ENCODE measurements at places on chromosomes 5 and 9.

DNA sequence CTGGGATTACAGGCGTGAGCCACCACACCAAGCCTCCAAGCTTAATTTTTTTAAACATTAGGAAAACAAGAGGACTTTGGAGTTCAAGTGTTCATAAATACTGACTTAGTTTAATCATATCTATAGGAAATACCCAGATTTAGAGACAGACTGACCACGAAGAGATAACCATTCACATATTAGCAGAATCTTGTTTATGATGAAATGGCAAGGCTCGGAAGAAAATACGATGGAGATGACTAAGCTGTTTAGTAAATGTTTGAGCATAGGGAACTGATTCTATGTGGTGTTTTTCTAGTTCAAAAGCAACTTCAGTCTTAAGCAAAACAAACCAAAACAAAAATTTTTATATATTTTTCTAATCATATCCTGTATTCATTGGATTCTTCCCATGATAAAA lies 13.5 kb upstream of the TUSC1 start:
- no peak overlapping the region for H3K4me3 ChIP-seq
- H3K27me3 ChIP-seq: no peaks in the 10 kb centered on the region
- no peak overlapping the region for H3K27ac ChIP-seq
- no peak for DNase-seq
- H3K36me3 ChIP-seq: no peaks in the 10 kb centered on the region

GRCh38 chr9:7333719-7334118 lies 465.9 kb downstream of the DMAC1 start:
- H3K27ac ChIP-seq: no peak overlapping the region
- no peaks in the 10 kb centered on the region for H3K27me3 ChIP-seq
- DNase-seq: no peak
- H3K4me1 ChIP-seq: peaks cover 6% of the 10 kb centered on the region
- H3K4me3 ChIP-seq: no peak overlapping the region

DNA sequence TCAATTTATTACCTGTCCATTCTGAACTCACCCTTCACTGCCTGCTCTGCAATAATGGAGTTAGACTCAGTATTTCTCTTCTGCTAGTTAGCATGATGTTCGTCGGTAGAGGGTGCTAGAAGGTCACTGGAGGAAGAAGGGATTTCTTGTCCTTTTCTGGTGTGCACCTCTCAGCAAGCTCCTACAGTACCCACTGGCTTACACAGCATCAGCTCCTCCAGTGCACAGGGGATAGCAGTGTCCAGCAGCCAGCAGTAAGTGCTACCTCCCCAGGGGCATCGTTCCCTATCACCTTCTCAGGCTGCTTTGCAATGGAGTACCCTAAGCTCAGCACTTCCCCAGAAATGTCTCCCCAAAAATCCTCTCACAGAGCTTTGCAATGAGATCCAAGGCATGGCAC lies 45.9 kb upstream of the APC start:
- no peak for DNase-seq
- H3K27me3 ChIP-seq: no peaks in the 10 kb centered on the region
- no peaks in the 10 kb centered on the region for H3K36me3 ChIP-seq
- no peaks in the 10 kb centered on the region for H3K4me1 ChIP-seq
- no peak overlapping the region for H3K4me3 ChIP-seq

- H3K27ac ChIP-seq: no peak overlapping the region
- no peak for DNase-seq
- H3K36me3 ChIP-seq: peaks cover 38% of the 10 kb centered on the region
- H3K4me3 ChIP-seq: no peak overlapping the region
Measured at GRCh38 chr9:137615387-137615871, 3.4 kb upstream of the EHMT1 start.

GRCh38 chr9:77010527-77010926 lies 8.9 kb upstream of the FOXB2 start:
- H3K4me3 ChIP-seq: no peak overlapping the region
- peaks cover 79% of the 10 kb centered on the region for H3K27me3 ChIP-seq
- H3K27ac ChIP-seq: no peak overlapping the region
- DNase-seq: no peak
- H3K36me3 ChIP-seq: no peaks in the 10 kb centered on the region

DNA sequence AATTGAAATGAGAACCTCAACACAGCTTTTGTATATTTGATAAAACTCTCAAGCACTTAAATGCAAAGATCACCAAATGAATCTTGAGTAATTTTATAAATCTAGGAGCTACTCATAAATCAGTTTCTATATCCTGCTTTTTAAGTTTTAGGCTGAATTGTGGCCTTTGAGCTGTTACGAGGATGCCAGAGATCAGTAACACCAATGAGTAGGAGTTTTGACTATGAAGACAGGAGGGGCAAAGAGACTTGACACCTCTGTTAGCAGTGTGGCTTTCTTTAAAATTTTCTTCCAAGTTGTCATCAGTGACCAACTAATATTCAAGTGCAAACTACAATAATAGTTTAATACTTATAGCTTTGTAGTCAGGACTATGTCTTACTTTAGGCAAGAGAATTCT lies 12.6 kb downstream of the PPIP5K2 start:
- H3K4me3 ChIP-seq: no peak overlapping the region
- H3K4me1 ChIP-seq: no peaks in the 10 kb centered on the region
- no peak overlapping the region for H3K27ac ChIP-seq
- peaks cover 11% of the 10 kb centered on the region for H3K36me3 ChIP-seq

DNA sequence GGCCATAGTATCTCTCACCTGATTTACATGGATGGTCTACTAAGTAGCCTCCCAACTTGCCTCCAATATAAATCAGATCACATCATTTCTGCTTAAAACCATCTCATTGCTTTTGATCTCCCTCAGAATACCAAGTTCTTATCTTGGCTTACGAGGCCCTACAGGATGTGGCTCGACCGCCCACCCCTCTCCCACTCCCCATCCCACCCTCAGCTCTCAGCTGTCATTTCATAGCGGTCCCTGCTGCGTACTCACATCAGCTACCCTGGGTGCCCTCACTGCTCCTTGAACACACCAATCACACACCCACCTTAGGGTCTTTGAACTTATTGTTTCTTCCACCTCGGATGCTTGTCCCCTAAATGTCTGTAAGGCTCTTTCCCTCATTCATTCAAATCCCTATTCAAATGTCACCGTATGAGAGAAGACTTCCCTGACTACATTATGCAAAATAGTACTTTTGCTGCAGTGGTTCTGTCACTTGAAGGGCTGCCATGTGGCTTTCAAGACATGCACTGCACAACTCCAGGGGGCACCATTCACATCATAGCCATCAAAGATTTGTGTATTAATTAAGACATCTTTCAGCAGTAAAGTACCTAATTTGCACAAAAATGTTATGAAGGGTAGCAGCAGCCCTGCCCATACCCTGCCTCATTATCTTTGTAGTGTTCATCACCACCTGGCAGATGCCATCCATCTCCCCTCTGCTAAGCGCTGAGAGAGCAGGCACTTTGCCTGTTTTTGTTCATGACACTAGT lies 171.1 kb downstream of the ENC1 start:
- no peaks in the 10 kb centered on the region for H3K4me1 ChIP-seq
- H3K27ac ChIP-seq: no peak overlapping the region
- no peaks in the 10 kb centered on the region for H3K27me3 ChIP-seq

DNA sequence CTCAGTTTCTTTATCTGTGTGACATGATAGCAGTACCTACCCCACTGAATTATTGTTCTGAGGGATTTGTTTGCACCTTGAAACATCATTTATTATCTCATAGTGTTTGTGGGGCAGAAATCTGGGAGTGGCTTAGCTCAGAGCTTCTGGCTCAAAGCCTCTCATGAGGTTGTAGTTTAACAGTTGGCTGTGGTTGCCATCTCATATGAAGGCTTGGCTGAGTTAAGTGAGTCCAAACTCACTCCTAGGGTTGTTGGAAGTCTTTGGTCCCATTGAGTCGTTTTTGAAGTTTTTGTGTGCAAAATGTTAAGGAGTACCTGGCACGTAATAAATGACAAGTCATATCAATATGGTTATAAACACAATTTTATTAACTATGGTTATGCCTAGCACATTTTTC lies 3.6 kb upstream of the JAKMIP2 start:
- no peak overlapping the region for H3K27ac ChIP-seq
- H3K27me3 ChIP-seq: peaks cover 4% of the 10 kb centered on the region
- no peak overlapping the region for H3K4me3 ChIP-seq

- H3K4me1 ChIP-seq: no peaks in the 10 kb centered on the region
- no peak overlapping the region for H3K27ac ChIP-seq
- no peak overlapping the region for H3K4me3 ChIP-seq
Measured at GRCh38 chr5:153767221-153768188, 271.2 kb downstream of the FAM114A2 start.

All from upper lobe of right lung (tissue), 1 donor.